ENCODE measurements at places on chromosomes 12 and 14.
A peak's percentile ranks its signal among the peaks of the same experiment; 100 is the strongest.

GRCh38 chr12:64821116-64821630 is 3.3 kb upstream of the TBC1D30 start:
- DNase-seq: no peak

DNA sequence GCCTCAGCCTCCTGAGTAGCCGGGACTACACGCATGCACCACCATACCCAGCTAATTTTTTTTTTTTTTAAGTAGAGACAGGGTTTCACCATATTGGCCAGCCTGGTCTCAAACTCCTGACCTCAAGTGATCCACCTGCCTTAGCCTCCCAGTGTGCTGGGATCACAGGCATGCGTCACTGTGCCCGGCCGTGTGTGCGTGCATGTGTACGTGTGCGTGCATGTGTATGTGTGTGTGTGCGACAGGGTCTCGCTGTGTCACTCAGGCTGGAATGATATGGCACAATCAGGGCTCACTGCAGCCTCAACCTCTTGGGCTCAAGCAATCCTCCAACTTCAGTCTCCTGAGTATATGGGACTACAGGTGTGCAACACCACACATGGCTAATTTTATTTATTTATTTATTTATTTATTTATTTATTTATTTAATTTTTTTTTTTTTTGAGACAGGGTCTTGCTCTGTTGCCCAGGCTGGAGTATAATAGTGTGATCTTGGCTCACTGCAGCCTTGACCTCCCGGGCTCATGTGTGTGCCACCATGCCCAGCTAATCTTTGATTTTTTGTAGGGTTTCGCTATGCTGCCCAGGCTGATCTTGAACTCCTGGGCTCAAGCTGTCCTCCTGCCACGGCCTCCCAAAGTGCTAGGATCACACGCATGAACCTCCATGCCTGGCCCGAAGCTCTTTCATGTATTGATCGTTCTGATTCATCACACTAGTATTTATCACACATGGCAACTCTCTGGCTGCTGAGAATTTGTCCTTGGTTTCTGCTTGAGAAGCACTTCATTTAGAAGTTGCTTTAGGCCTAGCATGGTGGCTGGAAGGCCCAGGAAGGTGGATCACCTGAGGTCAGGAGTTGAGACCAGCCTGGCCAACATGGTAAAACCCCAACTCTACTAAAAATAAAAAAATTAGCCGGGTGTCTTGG is 35.9 kb upstream of the CLIP1 start:
- no peak for DNase-seq

DNA sequence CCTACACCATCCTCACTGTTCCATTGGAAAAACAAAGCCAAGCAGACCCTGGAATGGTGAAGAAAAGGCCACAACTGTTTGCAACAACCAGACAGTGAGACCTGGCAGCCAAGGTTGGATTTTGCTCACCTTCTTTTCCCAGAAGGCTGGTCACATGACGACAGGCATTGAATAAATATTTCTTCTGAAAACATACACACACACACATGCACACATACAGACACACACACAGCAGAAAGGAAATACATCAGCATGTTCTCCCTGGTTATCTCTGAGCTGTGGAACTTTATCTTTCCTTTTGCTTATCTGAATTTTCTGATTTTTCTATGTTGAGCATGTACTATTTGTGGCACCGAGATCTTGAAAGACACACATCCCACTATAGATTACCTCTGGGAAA is 38.0 kb upstream of the CCDC60 start:
- DNase-seq: no peak

GRCh38 chr12:71840231-71840847 is 780 bp downstream of the TBC1D15 start:
- DNase-seq: peak; percentile 71

- DNase-seq: no peak
Observed at GRCh38 chr12:51809193-51809592, 39.3 kb downstream of the FIGNL2 start.

- DNase-seq: no peak
Observed at GRCh38 chr12:89033062-89033461, 319.2 kb downstream of the DUSP6 start.

DNA sequence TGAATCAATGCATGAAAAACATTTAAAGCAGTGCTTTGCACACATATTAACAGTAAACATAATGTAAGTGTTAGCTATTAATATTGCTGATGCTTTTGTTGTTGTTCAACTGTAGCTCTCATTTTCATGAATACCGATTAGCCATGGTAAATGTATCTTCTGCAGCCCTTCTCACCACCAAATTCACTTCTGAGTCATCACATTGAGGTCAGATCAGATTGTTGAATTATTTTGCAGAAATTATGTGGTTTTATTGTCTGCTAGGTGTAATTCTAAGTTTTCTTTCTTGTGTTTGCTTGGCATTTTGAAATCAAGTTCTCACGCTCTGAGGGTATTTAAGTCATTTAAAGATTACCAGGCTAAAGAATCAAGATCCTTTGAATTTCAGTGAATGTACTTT is 74.6 kb downstream of the AKAP6 start:
- DNase-seq: no peak

DNA sequence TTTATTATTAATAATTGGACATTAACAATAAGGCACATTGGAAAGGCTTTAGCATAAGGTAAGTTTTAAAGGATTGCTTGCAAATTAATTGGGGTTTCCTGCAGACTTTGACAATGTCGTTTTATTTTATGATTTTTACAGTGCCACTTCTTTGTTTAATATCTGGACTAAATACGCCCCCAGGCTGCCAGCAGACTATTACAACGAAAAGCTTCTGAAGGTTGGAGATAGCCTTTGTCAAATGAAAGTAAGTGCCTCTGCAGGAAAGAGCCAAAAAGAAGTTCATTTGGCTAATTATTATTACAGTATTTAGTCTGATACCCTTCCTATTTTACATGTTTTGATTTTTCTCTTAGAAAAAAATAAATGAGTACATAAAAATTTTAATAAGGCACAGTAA is 11.3 kb downstream of the CFAP54 start:
- DNase-seq: peak; percentile 68

- DNase-seq: no peak
Observed at GRCh38 chr12:75139196-75139595, 70.4 kb downstream of the KCNC2 start.

- no peak for DNase-seq
Observed at GRCh38 chr14:95023886-95024285, 133.4 kb downstream of the DICER1 start.
